IMR-90 (cell line): ENCODE measurements at places on chromosomes 3 and 15. TPM values are rescaled to one million over a fixed set of nuclear protein-coding genes. Genes with fewer than 3 reads are reported as not detected.

GRCh38 chr3:13851997-13852637 is 27.8 kb downstream of the WNT7A start:
- DNase-seq = no peak

DNA sequence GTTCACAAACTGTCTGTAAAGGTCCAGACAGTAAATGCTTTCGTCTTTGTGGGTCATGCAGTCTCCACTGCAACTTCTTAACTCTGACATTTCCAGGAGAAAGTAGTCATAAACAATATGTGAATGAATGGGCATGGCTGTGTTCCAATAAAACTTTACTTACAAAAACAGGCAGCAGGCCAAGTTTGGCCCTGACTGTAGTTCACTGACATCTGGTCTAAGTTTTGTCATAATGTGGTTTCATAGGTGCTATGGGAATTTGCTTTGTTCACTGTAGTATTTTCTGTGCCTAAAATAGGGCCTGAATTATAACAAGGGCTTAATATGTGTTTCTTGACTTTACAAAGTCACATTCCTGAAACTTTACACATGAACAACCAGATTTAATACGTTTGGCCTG is 186.0 kb upstream of the KBTBD8 start:
- peak; percentile 69 for DNase-seq

- DNase-seq = peak; percentile 95
These were observed 37.9 kb upstream of the LRTM1 start for GRCh38 chr3:54965746-54966145.

The CPN2 gene
- not detected in 2 replicates for total RNA-seq

The SPATA12 gene
- total RNA-seq = under 0.01 TPM in 1 of 2 replicates, not detected in the other
